ENCODE measurements at places on chromosomes 16 and 17.

DNA sequence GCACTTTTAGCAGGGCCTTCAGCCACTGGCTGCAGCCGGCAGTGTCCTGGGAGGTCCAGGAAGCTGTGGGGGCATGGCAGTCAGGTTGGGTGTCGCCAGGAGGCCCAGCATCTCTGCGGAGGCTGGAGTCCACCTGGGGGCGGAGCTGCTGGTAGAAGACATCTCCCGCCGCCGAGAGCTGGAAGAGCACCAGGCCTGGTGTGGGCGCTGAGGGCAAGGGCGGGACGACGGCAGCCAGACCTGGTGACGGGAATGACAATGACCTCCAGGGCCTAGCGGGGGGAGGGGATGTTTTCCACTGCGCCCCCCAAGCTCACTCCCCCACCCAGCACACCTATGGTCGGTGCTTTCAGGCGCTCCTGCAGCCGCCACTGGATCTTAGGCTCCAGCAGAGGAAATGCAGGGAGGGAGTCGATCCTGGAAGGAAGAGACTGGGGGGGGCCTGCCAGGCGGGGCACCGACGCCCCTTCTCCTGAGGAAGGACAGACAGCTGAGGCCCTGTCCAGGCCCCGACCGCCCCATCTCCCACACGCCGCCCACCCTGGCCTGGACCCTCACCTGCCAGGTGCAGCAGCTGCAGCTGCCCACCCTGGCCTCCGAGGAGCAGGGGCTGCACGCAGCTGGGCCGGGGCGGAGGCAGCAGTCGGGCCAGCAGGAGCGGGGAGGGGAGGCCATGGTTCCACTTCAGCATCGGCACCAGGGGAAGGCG lies 7.1 kb downstream of the TAF1C start:
- DNase-seq = no peak

DNA sequence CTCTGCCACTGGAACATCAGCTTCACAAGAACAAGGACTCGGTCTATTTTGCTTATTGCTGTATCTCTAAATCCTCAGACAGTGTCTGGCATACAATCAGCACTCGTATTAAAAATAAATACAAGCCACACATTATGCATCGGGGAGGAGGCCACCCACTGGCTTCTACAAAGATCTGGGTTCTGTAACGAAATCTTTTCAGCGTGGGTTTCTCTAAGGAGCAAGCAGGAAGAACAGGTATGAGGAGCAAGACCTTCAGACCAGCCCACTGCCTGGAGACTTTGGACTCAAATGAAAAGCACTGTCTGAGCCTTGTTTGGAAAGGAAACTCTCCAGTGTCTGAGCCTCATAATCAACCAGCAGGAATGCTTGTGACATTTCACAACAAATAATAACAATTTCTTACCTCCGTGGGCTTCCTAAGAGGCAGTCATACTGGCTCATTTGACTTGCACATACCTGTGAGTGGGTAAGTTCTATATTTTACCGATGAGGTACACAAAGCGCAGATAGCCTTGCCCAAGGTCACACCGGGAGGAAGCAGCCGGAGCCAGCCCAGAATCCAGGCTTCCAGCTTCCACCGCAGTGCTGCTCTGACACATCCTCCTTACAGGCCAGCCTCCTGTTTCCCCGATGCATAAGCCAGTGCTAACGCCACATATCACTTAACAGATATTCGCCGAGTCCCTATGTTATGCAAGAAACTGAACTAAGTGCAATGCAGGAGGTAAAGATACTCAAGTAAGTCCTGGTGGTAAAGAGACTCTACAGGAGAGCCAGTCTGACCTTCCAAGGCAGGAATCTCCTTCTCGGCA lies 118.6 kb upstream of the TNRC6C start:
- DNase-seq = peak; percentile 22

DNA sequence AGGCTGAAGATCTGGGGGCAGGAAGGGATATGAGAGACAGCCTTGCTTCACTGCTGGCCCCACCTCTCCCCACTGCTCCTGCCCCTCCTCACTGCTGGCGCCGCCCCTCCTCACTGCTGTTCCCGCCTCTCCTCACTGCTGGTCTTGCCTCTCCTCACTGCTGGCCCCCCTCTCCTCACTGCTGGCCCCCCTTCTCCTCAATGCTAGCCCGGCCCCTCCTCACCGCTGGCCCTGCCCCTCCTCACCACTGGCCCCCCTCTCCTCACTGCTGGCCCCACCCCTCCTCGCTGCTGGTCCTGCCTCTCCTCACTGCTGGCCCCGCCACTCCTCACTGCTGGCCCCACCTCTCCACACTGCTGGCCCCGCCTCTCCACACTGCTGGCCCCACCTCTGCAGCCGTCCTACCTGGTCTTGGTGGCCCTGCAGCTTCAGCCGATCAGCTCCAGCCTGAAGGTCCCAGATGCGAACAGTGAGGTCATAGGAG lies 9.5 kb upstream of the PAM16 start:
- peak; percentile 67 for DNase-seq

- DNase-seq = peak; percentile 30
Observed at GRCh38 chr17:14201021-14201987, 35.4 kb downstream of the CDRT15 start.

- DNase-seq = peak; percentile 24
Observed at GRCh38 chr17:48148854-48149786, 41.6 kb downstream of the SNX11 start.

GRCh38 chr16:84040823-84041820 lies 1.5 kb downstream of the SLC38A8 start:
- no peak for DNase-seq

- DNase-seq = no peak
Observed at GRCh38 chr16:65917466-65917865, 449.0 kb upstream of the CDH5 start.

DNA sequence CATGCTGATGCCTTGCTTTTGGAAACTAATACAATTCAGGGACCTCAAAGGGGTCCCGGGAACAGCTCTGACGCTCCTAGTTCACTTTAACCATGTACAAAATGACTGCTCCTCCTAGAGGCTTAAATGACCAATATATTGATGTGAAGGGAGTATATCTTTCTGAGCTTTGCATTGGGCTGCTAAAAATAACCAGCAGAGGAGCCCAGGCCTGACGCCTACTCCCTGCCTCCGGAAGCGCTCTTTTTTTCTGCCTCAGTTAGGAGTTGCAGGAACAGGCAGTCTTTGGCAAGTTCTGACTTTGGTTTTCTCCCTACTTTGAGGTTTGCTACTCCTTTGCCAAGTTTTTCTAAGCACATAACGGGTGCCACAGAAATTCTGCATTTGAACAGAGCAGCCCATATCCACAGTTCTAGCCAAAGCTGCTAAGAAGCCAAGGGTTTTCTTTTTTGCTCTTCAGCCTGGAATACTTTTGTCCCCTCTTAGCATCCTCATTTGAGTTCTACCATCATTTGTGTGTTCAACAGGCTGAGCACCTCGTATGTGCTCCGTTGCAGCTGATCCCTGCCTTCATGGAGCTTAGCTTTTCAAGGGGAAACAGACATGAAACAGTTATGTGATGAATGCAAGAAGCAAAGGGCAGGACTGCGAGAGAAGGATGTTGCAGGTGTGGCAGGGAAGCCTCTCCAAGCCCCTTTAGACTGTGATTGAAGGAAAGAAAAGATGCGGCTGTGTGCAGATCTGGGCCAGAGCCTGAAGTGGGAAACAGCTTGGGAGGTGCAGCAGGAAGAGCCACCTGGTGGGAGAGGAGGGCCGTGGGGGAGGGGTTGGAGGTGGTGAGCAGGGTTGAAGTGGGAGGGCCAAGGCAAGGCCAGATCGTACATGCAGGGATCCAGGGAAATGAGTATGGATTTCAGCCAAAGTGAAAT lies 2.8 kb upstream of the NAGPA start:
- DNase-seq = no peak

Data from left lung (tissue), 14 donors.